Activated naive CD4-positive, alpha-beta T cell treated with anti-CD3 and anti-CD28 coated beads, Interleukin-2, amount 10 ng/mL, durations not matched to agents 7 days and 5 days (primary cell): ENCODE measurements at places on chromosomes 5 and 9.

- H3K36me3 ChIP-seq: peaks cover 67% of the 10 kb centered on the region
- H3K4me1 ChIP-seq: peaks cover 96% of the 10 kb centered on the region
- no peaks in the 10 kb centered on the region for H3K27me3 ChIP-seq
- H3K27ac ChIP-seq: peak overlapping the region; percentile 77
Observed at GRCh38 chr9:127958728-127959127, 21.1 kb upstream of the DPM2 start.

GRCh38 chr5:65034813-65035209, 266.1 kb downstream of the CWC27 start:
- DNase-seq: no peak
- peaks cover 6% of the 10 kb centered on the region for H3K27me3 ChIP-seq
- H3K4me1 ChIP-seq: peaks cover 34% of the 10 kb centered on the region
- peak overlapping the region; percentile 95 for H3K27ac ChIP-seq
- H3K36me3 ChIP-seq: peaks cover 4% of the 10 kb centered on the region

DNA sequence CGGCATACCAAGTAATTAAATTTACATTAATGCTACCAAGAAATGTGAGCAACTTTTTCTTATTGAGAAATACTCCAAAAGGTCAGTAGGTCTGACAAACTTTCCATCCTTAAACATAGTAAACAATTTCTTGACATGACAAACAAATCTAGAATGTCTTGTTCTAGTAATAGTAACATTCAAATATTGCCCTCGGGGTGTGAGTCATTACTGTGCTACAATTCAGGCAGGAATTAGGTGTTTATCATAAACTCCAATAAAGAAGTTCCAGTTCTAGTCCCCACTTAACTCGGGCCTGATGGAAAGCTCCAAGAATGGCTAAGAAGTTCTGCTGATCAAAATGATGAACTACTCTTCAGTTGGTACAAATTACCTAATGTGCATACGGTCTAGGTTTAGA, 235.6 kb upstream of the TUSC1 start:
- H3K4me3 ChIP-seq: no peak overlapping the region
- H3K27me3 ChIP-seq: no peaks in the 10 kb centered on the region
- no peaks in the 10 kb centered on the region for H3K4me1 ChIP-seq
- H3K36me3 ChIP-seq: no peaks in the 10 kb centered on the region

GRCh38 chr5:59562756-59563389, 330.7 kb downstream of the PDE4D start:
- H3K27me3 ChIP-seq: peaks cover 5% of the 10 kb centered on the region
- H3K27ac ChIP-seq: no peak overlapping the region
- H3K4me1 ChIP-seq: peaks cover 5% of the 10 kb centered on the region
- H3K4me3 ChIP-seq: no peak overlapping the region
- H3K36me3 ChIP-seq: no peaks in the 10 kb centered on the region

DNA sequence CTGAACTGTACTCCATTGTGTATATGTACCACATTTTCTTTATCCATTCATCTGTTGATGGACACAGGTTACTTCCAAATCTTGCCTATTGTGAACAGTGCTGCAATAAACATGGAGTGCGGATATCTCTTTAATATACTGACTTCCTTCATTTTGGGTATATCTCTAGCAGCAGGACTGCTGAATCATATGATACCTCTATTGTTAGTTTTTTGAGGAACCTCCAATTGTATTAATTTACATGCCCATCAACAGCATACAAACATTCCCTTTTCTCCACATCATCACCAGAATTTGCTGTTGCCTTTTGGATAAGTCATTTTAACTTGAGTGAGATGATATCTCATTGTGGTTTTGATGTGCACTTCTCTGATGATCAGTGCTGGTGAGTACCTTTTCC, 81.8 kb upstream of the FAM120A start:
- H3K36me3 ChIP-seq: no peaks in the 10 kb centered on the region
- H3K27ac ChIP-seq: no peak overlapping the region
- peaks cover 23% of the 10 kb centered on the region for H3K27me3 ChIP-seq

DNA sequence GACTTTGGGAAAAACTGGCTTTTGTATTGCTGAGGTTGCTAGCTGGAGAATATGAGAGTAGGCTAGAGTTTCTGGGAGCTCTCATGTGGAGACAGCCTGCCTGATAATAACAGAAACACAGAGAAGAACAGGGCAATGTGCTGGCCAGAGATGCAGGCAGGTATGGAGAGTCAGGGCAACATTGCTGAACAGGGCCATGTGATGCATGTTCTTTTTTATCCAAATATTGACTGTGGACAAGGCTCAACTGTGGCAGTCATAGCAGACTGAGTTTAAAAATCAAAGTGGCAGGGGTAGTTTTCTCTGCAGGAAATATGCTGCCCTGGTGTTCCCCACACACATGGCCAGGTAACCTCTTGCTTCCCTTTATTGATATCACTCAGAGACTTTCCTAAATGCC, 381.1 kb downstream of the RASEF start:
- no peaks in the 10 kb centered on the region for H3K36me3 ChIP-seq
- DNase-seq: no peak
- H3K4me3 ChIP-seq: no peak overlapping the region
- no peaks in the 10 kb centered on the region for H3K4me1 ChIP-seq

GRCh38 chr5:166962461-166962860, 1329.0 kb upstream of the WWC1 start:
- H3K4me3 ChIP-seq: no peak overlapping the region
- H3K4me1 ChIP-seq: no peaks in the 10 kb centered on the region
- no peaks in the 10 kb centered on the region for H3K27me3 ChIP-seq
- H3K27ac ChIP-seq: no peak overlapping the region

DNA sequence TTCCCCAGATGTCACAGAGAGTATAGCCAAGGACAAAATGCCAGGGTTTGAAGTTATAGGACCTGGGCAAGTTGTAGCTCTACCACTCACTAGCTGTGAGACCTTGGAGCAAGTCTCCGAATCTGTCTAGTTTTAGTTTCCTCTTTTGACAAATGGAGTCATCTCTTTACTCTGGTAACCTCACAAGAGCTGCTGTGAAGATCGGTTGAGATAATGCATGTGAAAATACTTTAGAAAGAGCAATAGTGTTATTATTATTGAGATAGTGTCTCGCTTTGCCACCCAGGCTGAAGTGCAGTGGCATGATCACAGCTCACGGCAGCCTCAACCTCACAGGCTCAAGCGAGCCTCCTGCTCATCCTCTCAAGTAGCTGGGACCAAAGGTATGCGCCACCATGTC, 117.9 kb upstream of the NR5A1 start:
- peaks cover 15% of the 10 kb centered on the region for H3K27me3 ChIP-seq
- no peak overlapping the region for H3K27ac ChIP-seq
- H3K4me1 ChIP-seq: no peaks in the 10 kb centered on the region
- H3K36me3 ChIP-seq: no peaks in the 10 kb centered on the region

DNA sequence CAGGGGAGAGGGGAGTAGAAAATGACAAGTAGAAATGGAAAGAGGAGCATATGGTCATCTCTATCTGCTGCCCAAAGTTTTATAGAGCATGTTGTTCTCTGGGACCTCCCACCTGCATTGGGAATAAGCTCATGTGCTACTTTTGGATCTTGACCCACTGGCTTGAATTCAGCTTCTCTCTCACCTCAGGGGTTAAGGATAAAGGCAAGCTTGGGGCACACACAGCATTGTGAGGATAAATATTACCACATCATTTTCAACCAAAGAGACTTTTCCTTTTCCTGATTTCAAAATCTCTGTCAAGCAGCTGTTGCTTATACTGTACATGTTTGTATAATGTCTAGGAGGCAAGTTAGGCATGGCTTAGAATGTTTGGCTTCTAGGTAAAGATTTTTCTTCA, 16.6 kb downstream of the ATP10B start:
- no peak overlapping the region for H3K4me3 ChIP-seq
- no peak for DNase-seq
- H3K27me3 ChIP-seq: no peaks in the 10 kb centered on the region
- no peak overlapping the region for H3K27ac ChIP-seq

- no peak for DNase-seq
- H3K4me1 ChIP-seq: peaks cover 6% of the 10 kb centered on the region
- peaks cover 41% of the 10 kb centered on the region for H3K27me3 ChIP-seq
Observed at GRCh38 chr9:96161819-96162218, 140.2 kb downstream of the HSD17B3 start.

GRCh38 chr9:138007918-138008841, 130.6 kb downstream of the CACNA1B start:
- DNase-seq: no peak
- no peak overlapping the region for H3K27ac ChIP-seq

DNA sequence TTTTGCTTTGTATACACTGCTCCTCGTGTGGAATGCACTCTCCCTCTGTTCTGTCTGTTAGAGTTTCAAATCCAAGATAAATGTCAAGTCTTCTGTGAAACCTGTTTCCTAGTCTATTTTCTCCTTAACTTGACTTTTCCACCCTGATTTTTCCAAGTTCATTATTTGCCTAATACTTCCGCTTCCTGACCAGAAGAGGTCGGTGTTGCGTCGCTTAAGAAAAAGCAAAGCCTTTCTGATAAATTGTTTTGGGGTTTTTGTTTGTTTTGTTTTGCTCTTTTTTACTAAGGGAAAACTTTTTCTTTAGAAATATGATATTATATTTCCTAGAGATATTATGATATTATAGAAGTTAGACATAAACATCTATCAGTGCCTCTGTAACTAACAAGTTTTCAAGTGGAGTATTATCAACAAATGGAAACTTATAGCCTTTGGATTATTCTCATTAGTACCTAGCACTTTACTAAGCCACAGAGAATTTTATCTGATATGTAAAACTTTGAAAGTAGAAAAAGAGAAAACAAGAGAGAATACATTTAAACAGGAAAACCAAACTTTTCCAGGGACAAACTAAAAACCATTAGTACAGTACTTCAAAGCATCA, 55.8 kb downstream of the PHAX start:
- H3K4me1 ChIP-seq: peaks cover 7% of the 10 kb centered on the region
- H3K4me3 ChIP-seq: no peak overlapping the region
- DNase-seq: peak; percentile 45
- H3K27ac ChIP-seq: no peak overlapping the region
- H3K27me3 ChIP-seq: peaks cover 8% of the 10 kb centered on the region

- no peak overlapping the region for H3K4me3 ChIP-seq
- no peak for DNase-seq
- peaks cover 55% of the 10 kb centered on the region for H3K27me3 ChIP-seq
- H3K36me3 ChIP-seq: no peaks in the 10 kb centered on the region
Observed at GRCh38 chr5:177386542-177386941, 2.3 kb downstream of the SLC34A1 start.

DNA sequence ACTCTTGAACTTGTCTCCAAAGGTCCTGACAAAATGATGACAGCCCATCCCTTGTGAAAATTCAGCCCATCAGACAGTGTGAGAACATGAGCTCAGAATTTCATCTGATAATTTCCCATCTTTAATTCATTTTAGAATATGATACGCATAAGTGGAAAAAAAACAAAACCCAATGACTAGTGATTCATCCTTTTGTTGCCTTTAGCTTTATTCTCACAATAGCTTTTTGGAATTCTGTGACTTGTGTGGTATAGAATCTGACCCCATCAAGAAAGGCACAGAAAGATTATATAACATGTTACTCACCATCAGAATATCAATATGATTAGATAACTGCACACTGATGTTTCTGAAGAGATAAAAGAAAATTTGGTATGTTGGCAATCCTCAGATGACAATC, 16.1 kb upstream of the TMED7 start:
- no peak overlapping the region for H3K4me3 ChIP-seq
- no peaks in the 10 kb centered on the region for H3K36me3 ChIP-seq
- H3K4me1 ChIP-seq: peaks cover 4% of the 10 kb centered on the region
- peaks cover 43% of the 10 kb centered on the region for H3K27me3 ChIP-seq
- DNase-seq: no peak

GRCh38 chr9:136726631-136727191, 14.3 kb downstream of the DIPK1B start:
- DNase-seq: peak; percentile 75
- peaks cover 32% of the 10 kb centered on the region for H3K4me1 ChIP-seq
- peak overlapping the region; percentile 92 for H3K4me3 ChIP-seq
- H3K36me3 ChIP-seq: peaks cover 32% of the 10 kb centered on the region
- H3K27me3 ChIP-seq: peaks cover 5% of the 10 kb centered on the region
- peak overlapping the region; percentile 92 for H3K27ac ChIP-seq
